ENCODE measurements at places on chromosomes 4 and X. TPM values are rescaled to one million over a fixed set of nuclear protein-coding genes. Genes with fewer than 3 reads are reported as not detected.

DNA sequence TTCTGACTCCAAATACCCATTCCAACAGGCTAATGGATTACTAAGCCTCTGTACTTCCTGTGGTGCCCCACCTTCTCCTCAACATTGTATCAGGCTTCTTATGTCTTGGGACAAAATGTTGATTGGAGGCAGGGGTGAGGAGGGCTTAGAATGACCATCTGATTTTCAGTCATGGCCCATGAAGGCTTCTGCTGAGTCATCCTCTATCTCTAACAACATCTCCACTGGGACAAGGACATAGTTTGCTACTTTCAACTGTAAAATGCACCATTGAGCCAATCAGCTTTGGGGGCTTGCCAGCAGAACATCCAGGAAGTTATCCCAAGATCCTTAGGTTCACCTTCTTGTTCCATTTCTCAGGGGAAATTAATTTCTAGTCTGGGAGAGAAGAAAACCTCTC is 29.5 kb downstream of the MAGEB17 start:
- no peak overlapping the region for H3K27ac ChIP-seq
- no peak overlapping the region for H3K4me3 ChIP-seq
- peaks cover 4% of the 10 kb centered on the region for H3K4me1 ChIP-seq
- DNase-seq: no peak
- H3K27me3 ChIP-seq: no peaks in the 10 kb centered on the region

DNA sequence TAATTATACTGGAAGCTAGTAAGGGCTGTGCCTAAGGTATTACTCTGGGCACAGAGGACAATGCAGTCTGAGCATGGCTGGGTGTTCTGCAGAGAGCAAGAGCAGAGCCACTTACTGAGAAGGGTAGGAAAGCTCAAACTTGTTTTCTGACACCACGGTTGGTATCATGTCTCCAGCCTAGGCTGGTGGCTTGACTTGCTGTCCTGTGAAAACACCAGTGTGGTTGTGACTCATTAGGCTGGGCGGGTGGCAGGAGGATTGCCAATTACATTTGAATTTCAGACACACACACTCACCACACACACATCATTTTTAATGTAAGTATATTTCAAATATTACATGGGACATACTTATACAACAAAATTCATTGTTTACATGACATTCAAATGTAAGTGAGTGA is 19.7 kb upstream of the MTM1 start:
- H3K27ac ChIP-seq: no peak overlapping the region
- no peaks in the 10 kb centered on the region for H3K4me1 ChIP-seq
- no peak for DNase-seq
- no peaks in the 10 kb centered on the region for H3K36me3 ChIP-seq
- H3K27me3 ChIP-seq: no peaks in the 10 kb centered on the region
- no peak overlapping the region for H3K4me3 ChIP-seq

DNA sequence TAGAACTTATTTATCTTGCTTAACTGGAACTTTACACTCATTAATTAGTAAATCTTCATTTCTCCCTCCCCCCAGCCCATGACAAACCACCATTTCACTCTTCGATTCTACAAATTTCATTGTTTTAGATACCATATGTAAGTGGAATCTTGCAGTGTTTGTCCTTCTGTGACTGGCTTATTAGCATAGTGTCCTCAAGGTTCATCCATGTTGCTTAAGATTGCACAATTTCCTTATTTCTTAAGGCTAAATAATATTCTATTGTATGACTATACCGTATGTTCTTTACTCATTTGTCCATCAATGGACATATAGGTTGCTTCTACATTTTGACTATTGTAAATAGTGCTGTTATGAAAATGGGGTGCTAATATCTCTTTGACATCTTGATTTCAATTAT is 24.5 kb upstream of the RNF212 start:
- no peak overlapping the region for H3K27ac ChIP-seq
- no peaks in the 10 kb centered on the region for H3K36me3 ChIP-seq
- DNase-seq: no peak
- peaks cover 68% of the 10 kb centered on the region for H3K27me3 ChIP-seq

GRCh38 chr4:87188932-87189331 is 31.5 kb downstream of the KLHL8 start:
- H3K36me3 ChIP-seq: no peaks in the 10 kb centered on the region
- no peaks in the 10 kb centered on the region for H3K4me1 ChIP-seq
- no peak overlapping the region for H3K4me3 ChIP-seq
- DNase-seq: no peak
- H3K27ac ChIP-seq: no peak overlapping the region
- no peaks in the 10 kb centered on the region for H3K27me3 ChIP-seq

DNA sequence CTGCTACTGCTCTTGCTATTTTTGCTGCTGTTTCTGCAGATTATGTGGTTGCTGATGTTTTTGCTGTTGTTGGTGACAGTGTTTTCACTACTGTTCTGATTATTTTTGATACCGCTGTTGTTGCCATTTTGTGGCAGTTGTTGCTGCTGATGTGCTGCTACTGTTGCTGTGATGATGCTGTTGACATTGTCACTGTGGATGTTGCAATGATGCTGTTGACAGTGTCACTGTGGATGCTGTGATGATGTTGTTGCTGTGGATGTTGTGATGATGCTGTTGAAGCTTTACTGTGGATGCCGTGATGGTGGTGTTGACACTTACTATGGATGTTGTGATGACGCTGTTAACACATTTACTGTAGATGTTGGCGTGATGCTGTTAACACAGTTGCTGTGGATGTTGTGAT is 180.3 kb downstream of the EVC2 start:
- DNase-seq: no peak
- peaks cover 5% of the 10 kb centered on the region for H3K27me3 ChIP-seq
- no peak overlapping the region for H3K27ac ChIP-seq
- H3K36me3 ChIP-seq: no peaks in the 10 kb centered on the region

DNA sequence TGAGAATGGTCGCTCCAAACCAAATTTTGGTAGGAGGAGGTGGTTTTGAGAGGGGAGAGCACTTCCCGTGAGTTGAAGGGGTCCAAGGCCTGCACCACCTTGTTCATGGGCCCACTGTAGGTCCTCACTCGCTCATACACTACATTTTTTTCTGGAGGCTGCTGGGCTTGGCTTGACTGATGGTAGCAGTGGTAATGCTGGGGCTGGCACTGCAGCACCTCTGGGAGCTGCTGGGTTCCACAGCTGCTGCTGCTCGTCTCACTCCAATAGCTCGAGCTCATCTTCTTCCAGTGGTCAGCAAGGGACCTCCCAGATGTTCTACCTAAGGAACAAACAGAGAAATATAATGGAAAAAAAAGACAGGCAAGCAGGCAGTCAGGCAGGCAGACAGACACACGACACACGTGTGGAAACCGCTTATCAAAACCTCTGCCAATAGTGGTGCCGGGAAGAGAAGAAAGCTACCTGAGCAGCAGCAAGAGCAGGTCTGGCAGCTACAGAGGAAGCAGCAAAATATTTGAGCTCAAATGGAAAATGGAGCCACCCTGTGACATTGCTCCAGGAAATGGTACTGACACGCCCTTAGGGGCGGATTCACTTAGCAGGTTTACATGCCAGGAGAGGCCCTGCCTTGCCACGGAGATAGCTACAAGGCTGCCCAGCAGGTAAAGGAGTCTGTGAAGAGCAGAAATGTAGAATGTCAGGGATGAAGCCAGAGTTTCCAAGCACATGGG is at the start of gene POF1B:
TSS of gene POF1B (minus strand) at position 492 of the 734 bp plus-strand sequence. CDS start at position 281, 211 bp downstream.
- no peaks in the 10 kb centered on the region for H3K27me3 ChIP-seq
- H3K4me1 ChIP-seq: no peaks in the 10 kb centered on the region
- no peak for DNase-seq
- no peak within 1 kb of the TSS for H3K4me3 ChIP-seq
- no peaks in the 10 kb centered on the region for H3K36me3 ChIP-seq

DNA sequence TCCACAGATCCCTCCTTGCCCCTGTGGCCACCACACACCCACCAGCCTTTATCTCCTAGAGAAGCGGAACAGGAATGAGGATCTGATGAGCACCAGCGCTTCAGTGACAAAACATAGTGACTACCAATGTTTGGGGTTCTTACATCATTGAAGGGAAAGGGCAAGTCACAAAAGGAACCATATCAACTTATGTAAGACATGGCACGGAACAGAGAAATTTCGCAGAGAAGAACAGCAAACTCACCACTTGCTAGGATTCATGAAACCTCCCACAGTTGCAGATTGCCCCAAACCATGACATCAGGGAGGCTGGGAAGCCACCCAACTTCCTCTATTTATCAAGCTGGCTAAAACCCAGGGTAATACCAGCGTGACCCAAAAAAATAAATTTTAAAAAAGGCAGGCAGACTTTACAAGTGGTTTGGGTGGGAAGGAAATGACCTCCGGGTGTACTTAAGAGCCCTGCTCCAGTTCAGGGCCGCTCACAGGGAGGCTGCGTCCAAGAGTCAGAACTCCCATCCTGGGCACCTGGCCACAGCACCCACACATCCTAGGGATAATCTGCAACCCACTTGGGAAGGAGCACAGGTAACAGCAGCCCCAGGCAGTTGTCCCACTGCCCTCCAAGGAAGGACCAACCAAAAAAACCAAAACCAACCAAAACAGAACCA is 36.0 kb downstream of the ADGRG2 start:
- H3K27ac ChIP-seq: no peak overlapping the region
- no peak for DNase-seq
- H3K27me3 ChIP-seq: no peaks in the 10 kb centered on the region
- no peaks in the 10 kb centered on the region for H3K36me3 ChIP-seq
- no peaks in the 10 kb centered on the region for H3K4me1 ChIP-seq

DNA sequence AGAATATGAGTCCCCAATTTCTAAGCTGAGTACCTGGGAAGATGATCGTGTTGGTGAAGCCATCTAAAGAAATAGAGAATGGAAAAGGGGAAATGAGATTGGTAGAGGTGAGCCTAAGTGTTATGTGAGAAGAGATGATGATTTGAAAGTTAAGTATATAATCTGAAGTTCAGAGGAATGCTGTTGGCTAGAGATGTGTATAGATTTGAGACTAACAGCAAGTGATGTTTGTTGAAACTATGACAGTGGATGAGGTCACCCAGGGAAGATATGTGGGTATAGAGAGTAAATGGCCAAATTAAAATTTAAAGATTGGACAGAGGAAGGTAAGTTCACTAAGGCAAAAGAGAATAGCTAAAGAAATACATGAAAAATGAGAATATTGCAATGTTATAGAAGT is 324.2 kb downstream of the MAPK10 start:
- peaks cover 3% of the 10 kb centered on the region for H3K4me1 ChIP-seq
- H3K27ac ChIP-seq: no peak overlapping the region
- no peaks in the 10 kb centered on the region for H3K36me3 ChIP-seq
- no peak overlapping the region for H3K4me3 ChIP-seq
- no peaks in the 10 kb centered on the region for H3K27me3 ChIP-seq

- no peaks in the 10 kb centered on the region for H3K27me3 ChIP-seq
- H3K27ac ChIP-seq: no peak overlapping the region
- no peaks in the 10 kb centered on the region for H3K4me1 ChIP-seq
These were observed 34.6 kb upstream of the AADAT start for GRCh38 chr4:170124406-170124805.

GRCh38 chr4:149113804-149114430 is 671.7 kb upstream of the NR3C2 start:
- H3K36me3 ChIP-seq: no peaks in the 10 kb centered on the region
- H3K4me3 ChIP-seq: no peak overlapping the region
- H3K27me3 ChIP-seq: no peaks in the 10 kb centered on the region
- H3K27ac ChIP-seq: no peak overlapping the region
- no peak for DNase-seq

- no peak overlapping the region for H3K27ac ChIP-seq
- no peaks in the 10 kb centered on the region for H3K27me3 ChIP-seq
- no peak overlapping the region for H3K4me3 ChIP-seq
- H3K36me3 ChIP-seq: no peaks in the 10 kb centered on the region
- H3K4me1 ChIP-seq: no peaks in the 10 kb centered on the region
- DNase-seq: no peak
These were observed 605.2 kb upstream of the EPHA5 start for GRCh38 chr4:66275411-66276038.

- H3K27ac ChIP-seq: no peak overlapping the region
- H3K27me3 ChIP-seq: no peaks in the 10 kb centered on the region
- no peaks in the 10 kb centered on the region for H3K36me3 ChIP-seq
- DNase-seq: no peak
These were observed 88.1 kb downstream of the NPFFR2 start for GRCh38 chr4:72119946-72120345.

- H3K4me1 ChIP-seq: peaks cover 3% of the 10 kb centered on the region
- no peak overlapping the region for H3K27ac ChIP-seq
- DNase-seq: no peak
- H3K36me3 ChIP-seq: no peaks in the 10 kb centered on the region
- no peaks in the 10 kb centered on the region for H3K27me3 ChIP-seq
These were observed 4.1 kb downstream of the PRIMPOL start for GRCh38 chr4:184653650-184654049.

DNA sequence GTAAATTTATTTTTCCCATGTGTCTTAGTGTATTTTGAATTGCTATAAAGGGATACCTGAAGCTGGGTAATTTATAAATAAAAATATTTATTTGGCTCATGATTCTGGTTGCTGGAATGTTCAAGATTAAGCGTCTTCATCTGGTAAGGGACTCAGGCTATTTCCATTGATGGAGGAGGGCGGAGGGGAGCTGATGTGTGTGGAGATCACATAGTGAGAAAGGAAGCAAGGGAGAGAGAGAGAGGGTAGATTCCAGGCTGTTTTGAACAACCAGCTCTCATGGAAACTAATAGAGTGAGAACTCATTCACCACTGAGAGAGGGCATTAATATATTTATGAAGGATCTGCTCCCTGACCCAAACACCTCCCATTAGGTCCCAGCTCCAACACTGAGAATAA is 39.6 kb upstream of the ADGRL3 start:
- H3K27me3 ChIP-seq: no peaks in the 10 kb centered on the region
- DNase-seq: no peak
- H3K36me3 ChIP-seq: no peaks in the 10 kb centered on the region
- H3K4me3 ChIP-seq: no peak overlapping the region
- no peaks in the 10 kb centered on the region for H3K4me1 ChIP-seq

- H3K27ac ChIP-seq: no peak overlapping the region
- DNase-seq: no peak
- no peaks in the 10 kb centered on the region for H3K4me1 ChIP-seq
- H3K36me3 ChIP-seq: no peaks in the 10 kb centered on the region
- H3K4me3 ChIP-seq: no peak overlapping the region
These were observed 877 bp downstream of the GPRASP1 start for GRCh38 chrX:102652031-102652688.

- no peaks in the 10 kb centered on the region for H3K27me3 ChIP-seq
- no peak overlapping the region for H3K4me3 ChIP-seq
- no peaks in the 10 kb centered on the region for H3K4me1 ChIP-seq
These were observed 8.9 kb upstream of the RENBP start for GRCh38 chrX:153953342-153953830.

GRCh38 chrX:153561337-153561736 is 37.6 kb downstream of the CCNQ start:
- H3K4me3 ChIP-seq: no peak overlapping the region
- peaks cover 4% of the 10 kb centered on the region for H3K4me1 ChIP-seq
- no peak overlapping the region for H3K27ac ChIP-seq
- DNase-seq: no peak

SYTL4 gene
- 8.8 TPM for total RNA-seq

TXK gene
- 1.7 TPM for total RNA-seq

PCDH10 gene
- not detected for total RNA-seq

TLR2 gene
- total RNA-seq: 0.12 TPM

AKAP14 gene
- total RNA-seq: not detected

TSPAN5 gene
- total RNA-seq: 56.8 TPM

TLR3 gene
- 1.3 TPM for total RNA-seq

ADH1A gene
- total RNA-seq: not detected

GPRIN3 gene
- 0.39 TPM for total RNA-seq

C4orf51 gene
- not detected for total RNA-seq

ADH4 gene
- 0.25 TPM for total RNA-seq

SMAD1 gene
- 23.0 TPM for total RNA-seq
